ENCODE measurements at places on chromosomes 5 and 9. TPM values are rescaled to one million over a fixed set of nuclear protein-coding genes. Genes with fewer than 3 reads are reported as not detected.

GRCh38 chr9:137301081-137301947 lies 757 bp downstream of the NRARP start:
- peak; percentile 20 for ATAC-seq

- no peak for ATAC-seq
Observed at GRCh38 chr5:168186289-168187074, 105.0 kb upstream of the WWC1 start.

DNA sequence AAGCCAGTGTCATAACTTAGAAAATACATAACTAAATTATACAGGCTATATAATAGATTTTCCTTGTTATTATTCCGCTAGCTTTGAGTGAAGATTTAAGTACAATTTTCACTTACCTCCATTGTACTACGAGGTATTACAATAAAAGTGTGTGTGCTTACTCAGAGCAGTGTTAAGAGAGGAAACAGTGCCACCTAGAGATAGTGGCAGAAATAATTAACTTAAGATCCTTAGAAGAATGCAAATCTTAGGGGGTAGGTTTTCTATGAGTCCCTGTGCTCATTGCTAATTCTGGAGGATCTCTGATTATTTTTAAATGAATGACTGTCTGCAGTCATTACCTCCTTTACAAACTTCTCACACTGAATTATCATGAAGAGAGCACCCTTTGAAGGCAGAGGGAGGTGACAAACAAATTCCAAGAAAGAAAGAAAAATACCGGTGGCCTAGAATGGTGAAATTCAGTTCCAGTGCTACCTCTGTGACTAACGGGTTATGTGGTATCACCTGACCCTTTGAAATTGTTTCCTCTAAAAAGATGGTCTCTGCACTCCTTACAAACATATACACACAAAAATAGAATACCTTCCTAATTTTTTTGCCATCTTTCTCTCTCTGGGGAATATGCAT lies 379.8 kb downstream of the TRIM36 start:
- no peak for ATAC-seq

- ATAC-seq = no peak
Observed at GRCh38 chr5:132268769-132269551, 11.5 kb downstream of the PDLIM4 start.

- no peak for ATAC-seq
Observed at GRCh38 chr9:35566417-35566816, 38.6 kb upstream of the TESK1 start.

DNA sequence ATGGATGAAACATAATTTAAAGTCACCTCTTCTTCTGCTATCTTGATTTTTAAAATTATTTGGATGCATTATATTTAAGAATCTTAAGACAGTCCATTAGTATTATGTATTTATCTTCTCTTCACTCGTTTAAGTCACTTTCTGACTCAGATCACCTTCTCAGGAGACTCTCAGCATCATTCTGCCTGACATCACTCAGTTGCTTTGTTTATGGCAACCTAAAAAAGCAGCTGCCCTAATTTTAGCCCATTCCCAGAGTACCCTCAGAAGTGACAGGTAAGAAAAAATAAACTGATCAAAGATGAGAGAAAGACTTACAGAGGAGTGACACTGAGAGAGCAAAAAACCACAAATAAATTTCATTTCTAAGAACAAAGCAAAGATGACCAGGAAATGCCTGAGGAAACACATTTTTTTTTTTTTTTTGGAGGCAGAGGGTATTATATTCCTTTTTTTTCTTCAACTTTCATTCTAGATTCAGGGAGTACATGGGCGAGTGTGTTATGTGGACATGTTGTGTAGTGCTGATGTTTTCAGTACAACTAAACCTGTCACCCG lies 140.5 kb downstream of the MUSK start:
- ATAC-seq = no peak

Gene IL7R
- 203 TPM for total RNA-seq

Measured in activated T-helper 17 cell treated with anti-CD3 and anti-CD28 coated beads, Interleukin-2, amount 50 U/mL, for 72 hours (primary cell).